ENCODE measurements at places on chromosomes 12 and 14. TPM values are rescaled to one million over a fixed set of nuclear protein-coding genes. Genes with fewer than 3 reads are reported as not detected.

The SERPINA4 gene
- total RNA-seq = not detected

The OTX2 gene
- not detected for total RNA-seq

The NID2 gene
- 5.5 TPM for total RNA-seq

The UBC gene
- 1,575 TPM for total RNA-seq

The RNASE3 gene
- total RNA-seq = not detected

The TSHR gene
- total RNA-seq = not detected

The GPR132 gene
- total RNA-seq = not detected

The SART3 gene
- total RNA-seq = 41.6 TPM

The MYL2 gene
- total RNA-seq = not detected

The SERPINA12 gene
- not detected for total RNA-seq

The KRAS gene
- total RNA-seq = 21.9 TPM

The CLEC4A gene
- not detected for total RNA-seq

The IAPP gene
- not detected for total RNA-seq

The DDX23 gene
- 112 TPM for total RNA-seq

The SIX4 gene
- total RNA-seq = 4.4 TPM

The TMCC3 gene
- 26.6 TPM for total RNA-seq

The ADAM21 gene
- total RNA-seq = 0.30 TPM

The MMP14 gene
- 251 TPM for total RNA-seq

The LRRC74A gene
- not detected for total RNA-seq

The CPM gene
- 34.2 TPM for total RNA-seq

The FAM177A1 gene
- 25.3 TPM for total RNA-seq

The LRRC43 gene
- total RNA-seq = 1.2 TPM

The SLC10A1 gene
- total RNA-seq = not detected

The KRT77 gene
- total RNA-seq = not detected

The TCTN2 gene
- 4.6 TPM for total RNA-seq

The SLC5A8 gene
- not detected for total RNA-seq

The PIWIL1 gene
- not detected for total RNA-seq

The TAS2R43 gene
- total RNA-seq = under 0.01 TPM

The CLBA1 gene
- total RNA-seq = 2.9 TPM

The TTC6 gene
- total RNA-seq = not detected

The PROX2 gene
- not detected for total RNA-seq

The MRPS35 gene
- total RNA-seq = 56.1 TPM

The DTX1 gene
- total RNA-seq = 0.32 TPM

The SYT1 gene
- 6.8 TPM for total RNA-seq

The PTGER2 gene
- total RNA-seq = under 0.01 TPM

The RPGRIP1 gene
- total RNA-seq = not detected

The ATP23 gene
- 13.0 TPM for total RNA-seq

The CLECL1 gene
- not detected for total RNA-seq

The CDKL1 gene
- total RNA-seq = 3.9 TPM

The METTL1 gene
- total RNA-seq = 5.0 TPM

The TCL1B gene
- not detected for total RNA-seq

The CATSPERB gene
- not detected for total RNA-seq

The LTBR gene
- total RNA-seq = 32.7 TPM

The TRHDE gene
- total RNA-seq = 3.8 TPM

The CSRP2 gene
- 15.7 TPM for total RNA-seq

The WDHD1 gene
- total RNA-seq = 19.0 TPM

The NKX2-1 gene
- total RNA-seq = not detected
